T-helper 22 cell (primary cell): ENCODE measurements at places on chromosomes 7 and 10.
A peak's percentile ranks its signal among the peaks of the same experiment; 100 is the strongest.

DNA sequence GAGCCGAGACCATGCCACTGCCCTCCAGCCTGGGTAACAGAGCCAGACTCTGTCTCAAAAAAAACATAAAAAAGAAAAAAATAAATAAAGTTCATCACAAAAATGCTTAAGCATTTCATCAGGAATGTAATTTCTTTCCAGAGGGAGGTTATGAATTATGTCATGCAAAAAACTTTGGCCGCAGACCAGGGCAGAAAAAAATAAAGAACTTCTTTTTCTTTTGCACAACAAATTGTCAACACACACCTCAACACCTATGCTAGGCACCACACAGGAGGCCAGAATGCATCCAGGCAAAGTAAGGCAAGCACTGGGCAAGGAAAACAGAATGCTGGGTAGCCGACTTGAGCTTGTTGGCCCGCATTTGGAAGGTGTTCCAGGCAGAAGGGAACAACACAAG is 3.9 kb downstream of the C10orf62 start:
- DNase-seq: no peak

DNA sequence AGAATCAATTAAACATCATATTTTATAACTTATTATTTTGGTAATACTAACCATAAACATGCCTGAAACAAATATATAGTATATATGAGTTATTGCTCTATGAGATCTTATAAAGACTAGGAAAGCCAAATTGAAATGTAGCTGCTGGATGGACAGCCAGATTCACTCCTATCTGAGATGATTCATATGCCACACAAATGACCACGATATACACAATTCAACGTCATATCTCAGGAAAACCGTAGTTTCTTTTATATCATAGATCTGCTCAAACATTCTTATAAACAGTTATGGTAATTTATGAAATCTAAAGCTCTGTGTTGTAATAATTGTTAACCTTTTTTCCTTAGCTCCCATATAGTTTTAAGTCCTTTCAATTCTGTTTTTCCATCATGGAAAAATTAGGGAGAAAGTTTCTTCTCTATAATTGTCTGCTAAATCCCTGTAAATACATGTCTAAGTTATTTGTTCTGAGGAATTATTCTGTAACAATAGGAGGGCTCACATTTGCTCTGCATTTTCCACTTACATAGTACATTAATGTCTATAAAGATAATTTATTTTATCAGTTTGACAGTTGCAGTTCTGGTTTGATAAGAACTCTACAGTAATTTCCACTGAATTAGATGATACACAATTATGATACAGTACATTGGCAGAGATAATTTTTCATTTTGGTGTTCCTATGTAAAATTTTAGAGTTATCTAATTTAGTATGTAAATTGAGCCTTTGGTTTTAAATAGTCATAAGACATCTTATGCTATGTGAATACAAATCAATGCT is 42.7 kb downstream of the GNAT3 start:
- DNase-seq: no peak

GRCh38 chr7:1920266-1920681 is 250.2 kb downstream of the ELFN1 start:
- peak; percentile 19 for DNase-seq

GRCh38 chr10:51074238-51075028 is at the start of gene PRKG1:
TSS of gene PRKG1 (plus strand) at chr10:51074487.
- no peak for DNase-seq

- no peak for DNase-seq
Measured at GRCh38 chr7:71772779-71773178, 639.4 kb downstream of the CALN1 start.

DNA sequence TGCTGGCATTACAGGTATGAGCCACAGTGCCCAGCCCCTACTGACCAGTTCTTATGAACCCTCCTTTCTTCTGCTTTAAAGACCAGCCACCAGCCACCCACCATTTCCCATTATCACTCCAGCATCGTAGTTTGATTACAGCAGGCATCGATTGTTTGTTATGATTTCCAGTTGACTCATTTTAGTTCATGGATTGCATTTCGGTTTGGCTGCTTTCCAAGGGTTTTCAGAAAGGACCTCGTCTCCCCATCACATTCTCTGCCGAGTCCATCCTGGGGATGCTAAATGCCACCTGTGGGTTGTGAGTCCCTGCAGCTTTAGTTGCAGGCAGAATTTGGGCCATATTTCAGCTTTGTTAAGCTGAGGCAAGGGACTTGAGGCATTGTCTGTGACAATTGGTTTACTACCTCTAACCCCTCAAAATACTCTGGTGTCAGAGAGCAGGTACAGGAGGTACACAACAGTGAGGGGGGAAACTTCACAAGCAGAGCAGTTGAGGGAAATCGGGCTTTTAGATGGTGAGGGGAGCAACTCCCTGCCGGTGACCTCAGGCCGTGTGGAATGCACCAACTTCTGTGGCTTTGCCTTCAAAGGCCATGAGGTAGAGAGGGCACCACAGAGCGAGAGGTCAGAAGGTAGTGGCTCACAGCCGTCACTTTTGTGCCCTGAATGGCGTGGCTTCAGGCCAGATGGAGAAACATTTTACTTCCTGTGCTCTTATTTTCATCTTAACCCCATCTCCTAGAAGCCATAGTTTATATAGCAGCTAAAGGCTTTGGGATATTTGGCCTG is 203.8 kb downstream of the CCDC3 start:
- DNase-seq: no peak

DNA sequence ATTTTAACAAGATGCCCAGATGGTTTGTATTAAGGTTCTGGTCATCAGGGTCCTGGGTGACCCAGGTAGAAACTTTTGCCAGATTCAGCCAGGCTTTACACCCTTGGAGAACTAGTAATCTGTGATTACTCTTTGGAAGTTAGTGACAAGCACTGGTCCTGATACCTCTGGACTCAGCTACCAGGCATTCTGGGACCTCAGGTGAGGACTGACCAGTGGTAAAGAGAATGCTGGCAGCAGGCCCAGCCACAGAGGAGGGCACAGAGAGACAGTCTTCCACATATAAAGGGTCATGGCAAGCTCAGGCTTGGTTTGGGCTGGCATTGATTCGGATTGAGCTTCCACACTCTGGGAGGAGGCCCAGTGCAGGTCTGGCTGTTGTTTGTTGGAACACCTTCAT is 112.0 kb upstream of the CHST15 start:
- DNase-seq: no peak

GRCh38 chr7:50699143-50699542 is 83.6 kb downstream of the GRB10 start:
- no peak for DNase-seq

GRCh38 chr10:35752469-35753461 is 110.7 kb upstream of the FZD8 start:
- no peak for DNase-seq

DNA sequence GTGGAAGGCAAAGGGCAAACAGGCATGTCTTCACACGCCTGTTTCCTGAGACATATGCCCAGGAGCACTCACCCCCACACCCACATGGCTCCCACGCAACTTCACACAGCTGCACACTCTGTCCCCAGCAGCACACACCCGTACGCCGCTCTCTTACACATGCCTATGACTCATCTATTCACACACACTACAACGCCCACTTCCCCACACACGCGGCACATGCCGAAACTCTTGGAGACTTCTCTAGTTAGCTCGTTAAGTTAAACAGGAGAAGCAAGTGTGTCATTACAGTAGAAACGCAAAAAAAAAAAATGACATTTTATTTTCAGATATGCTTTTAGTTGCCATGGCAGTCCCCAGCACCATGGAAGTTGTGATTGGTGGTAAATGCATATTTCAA is 6.7 kb downstream of the CALN1 start:
- no peak for DNase-seq

GRCh38 chr10:31819391-31819820 is 109.2 kb downstream of the ARHGAP12 start:
- DNase-seq: no peak

DNA sequence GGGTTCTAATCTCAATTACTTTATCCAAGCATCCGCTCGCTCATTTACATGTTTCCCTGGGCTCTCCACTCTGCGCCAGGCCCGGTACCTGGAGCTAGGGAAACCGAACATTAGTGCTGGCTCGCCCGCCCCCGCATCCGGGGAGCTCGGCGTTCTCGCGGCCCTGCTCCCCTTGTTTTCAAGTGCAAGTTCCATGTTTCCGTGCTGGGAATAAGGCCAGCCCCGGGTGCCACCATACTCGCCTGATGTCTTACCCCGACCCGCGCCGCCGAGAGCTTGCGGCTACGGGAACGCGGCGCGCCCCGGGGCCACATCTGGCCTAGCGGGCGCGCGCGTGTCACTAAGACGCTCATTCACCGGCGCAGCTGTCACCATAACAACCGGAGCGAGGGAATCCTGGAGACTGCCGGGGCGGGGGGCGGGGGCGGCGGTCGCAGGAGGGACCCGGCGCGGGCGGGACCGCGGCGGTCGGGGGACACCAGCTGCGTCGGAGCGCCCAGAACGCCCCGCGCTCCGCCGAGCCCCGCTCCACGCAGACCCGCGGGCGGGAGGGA is at the start of gene NEURL1:
NEURL1 (plus strand) TSS at position 344 of the 554 bp plus-strand sequence. CDS start 683 bp downstream, outside the sequence.
- DNase-seq: no peak

DNA sequence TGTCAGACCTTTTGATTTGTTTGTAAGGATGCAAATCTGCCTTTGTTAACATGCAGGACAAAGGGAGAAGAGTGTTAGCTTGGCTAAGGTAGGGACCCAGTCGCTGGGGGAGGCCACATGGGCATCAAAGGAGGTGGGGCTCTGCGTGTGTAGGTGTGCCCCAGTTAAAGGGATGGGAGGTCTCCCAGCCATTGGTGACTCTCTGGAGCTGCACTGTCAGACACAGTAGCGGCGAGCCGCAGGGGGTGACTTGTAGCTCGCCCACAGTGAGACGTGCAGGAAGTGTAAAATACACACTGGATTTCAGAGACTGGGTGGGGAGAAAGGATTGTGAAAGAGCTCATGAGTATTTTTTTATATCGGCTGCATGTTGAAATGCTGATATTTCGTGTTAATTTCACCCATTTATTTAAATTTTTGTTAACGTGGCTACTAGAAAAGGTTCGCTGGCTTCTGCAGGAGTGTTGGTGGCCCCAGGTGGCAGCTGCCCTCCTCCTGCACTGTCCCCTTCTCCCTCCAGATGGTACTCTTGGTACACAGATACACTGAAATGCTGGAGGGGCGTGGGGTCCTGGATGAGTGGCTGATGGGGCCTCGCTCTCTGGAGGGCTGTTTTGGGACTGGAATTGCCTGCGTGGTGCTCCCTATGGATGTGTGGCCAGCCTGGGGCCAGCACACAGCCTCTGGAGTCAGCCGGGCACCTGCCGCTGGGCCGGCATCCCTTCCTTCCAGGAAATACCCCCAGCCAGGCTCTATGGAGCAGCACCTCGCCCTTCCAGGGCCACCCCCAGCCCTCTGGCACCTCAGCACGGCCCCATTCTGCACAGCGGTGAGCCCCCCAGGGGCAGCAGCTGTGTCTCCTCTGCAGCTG is 59.2 kb downstream of the LHPP start:
- no peak for DNase-seq

- no peak for DNase-seq
Measured at GRCh38 chr7:87831097-87831496, 45.1 kb downstream of the SLC25A40 start.

- DNase-seq: no peak
Measured at GRCh38 chr7:12162415-12163113, 48.5 kb upstream of the TMEM106B start.

GRCh38 chr7:22137026-22137425 is 191.3 kb upstream of the CDCA7L start:
- no peak for DNase-seq

DNA sequence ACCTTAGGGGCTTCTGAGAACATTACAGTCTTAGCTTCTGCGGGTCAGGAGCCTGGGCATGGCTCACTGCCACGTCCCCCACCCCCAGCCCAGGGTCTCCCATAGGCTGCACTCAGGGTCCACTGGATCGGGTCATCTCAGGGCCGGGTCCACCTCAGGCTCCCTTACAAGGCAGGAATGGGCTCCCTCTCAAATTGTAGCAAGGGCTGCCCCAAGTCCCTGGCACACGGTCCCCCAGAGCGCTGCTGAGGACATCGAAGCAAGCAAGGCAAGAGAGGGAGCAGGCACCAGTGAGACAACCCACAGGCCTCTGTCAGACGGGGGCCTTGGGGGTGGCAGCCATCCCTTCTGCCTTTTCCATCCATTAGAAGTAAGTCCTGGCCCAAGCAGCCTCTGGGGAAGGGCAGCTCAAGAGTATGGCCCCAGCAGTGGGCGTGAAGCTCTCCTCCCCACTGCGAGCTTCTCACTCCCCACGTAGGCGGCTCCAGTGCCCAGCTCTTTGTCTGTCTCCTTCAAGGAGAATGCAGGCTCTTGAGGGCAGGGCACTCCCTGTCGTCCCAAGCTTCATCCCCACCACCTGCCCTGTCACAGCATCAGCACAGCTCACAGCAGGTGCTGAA is 18.0 kb upstream of the RET start:
- DNase-seq: no peak

- no peak for DNase-seq
Measured at GRCh38 chr7:54811846-54812254, 52.8 kb upstream of the SEC61G start.

- no peak for DNase-seq
Measured at GRCh38 chr10:77899080-77899477, 27.5 kb downstream of the DLG5 start.

GRCh38 chr7:36034020-36034419 is 119.0 kb upstream of the EEPD1 start:
- DNase-seq: no peak

DNA sequence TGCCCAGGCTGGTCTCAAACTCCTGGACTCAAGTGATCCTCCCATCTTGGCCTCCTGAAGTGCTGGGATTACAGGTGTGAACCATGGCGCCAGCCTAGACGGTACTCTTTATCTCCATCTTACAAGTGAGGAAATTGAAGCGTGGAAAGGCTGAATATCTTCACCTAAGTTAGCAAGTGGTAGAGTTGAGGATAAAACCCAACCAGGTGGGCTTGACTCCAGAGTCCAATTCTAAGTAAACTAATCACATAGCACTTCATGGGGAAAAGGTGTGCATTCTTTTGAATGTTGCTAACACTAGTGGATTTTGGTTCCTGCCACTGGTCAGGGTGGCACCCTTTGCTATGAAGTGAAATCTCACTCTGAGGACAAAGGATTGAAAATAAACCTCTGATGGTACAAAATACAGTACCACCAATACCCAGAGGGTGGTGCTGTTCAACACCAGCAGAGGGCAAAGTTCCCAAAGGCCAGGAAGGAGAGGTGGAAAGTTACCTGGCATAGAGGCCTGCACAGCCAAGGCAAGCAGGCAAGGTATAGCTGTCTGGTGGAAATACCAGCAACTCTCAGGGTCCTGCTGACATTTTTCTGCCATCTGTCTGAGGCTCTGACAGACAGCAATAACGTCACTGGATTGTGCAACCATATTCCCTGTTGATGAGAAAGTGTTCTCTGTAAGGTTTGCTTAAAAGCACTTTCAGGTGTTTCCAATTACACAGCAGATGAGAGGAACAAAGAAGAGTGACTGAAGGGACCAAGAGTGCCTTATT is 17.6 kb downstream of the ZDHHC16 start:
- no peak for DNase-seq
